CD4-positive, alpha-beta T cell treated with Interleukin-21 for 1 hour (primary cell): ENCODE measurements at places on chromosomes 7 and 10.

DNA sequence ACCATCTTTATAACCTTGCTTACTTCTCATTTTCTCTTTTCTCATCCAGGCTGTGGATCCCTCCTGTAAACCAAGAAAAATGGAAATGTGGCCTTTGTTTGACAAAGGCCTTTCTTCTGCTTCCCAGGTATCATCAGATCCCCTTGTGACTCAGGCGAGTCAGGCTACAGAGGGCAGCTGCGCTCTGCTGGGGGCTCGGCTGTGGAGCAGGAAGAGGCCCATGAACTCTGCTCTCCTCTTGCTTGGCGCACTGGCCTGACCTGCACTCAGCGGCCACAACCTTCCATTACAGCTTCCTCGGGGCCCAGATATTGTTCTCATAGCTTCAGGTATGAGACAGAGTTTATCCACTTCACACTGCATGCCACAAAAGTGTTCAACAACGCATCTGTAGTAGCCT lies 457.6 kb upstream of the COBL start:
- no peak for DNase-seq

DNA sequence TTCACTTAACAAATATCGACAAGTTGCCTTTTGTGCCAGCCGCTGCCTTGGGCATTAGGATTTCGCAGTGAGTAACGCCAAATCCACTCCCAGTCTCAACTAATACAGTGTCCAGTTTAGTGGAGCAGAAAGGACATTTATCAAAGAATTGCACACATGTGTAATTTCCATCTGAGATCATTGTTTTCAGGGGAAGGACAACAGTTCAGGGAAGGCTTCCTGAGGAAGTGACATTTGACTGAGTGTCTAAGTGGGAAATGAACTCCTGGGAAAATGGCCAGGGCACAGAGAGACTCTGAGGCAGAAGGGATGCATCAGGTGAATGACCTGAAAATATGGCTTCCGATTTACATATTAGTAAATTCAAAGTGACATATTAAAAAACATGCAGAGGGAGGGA lies 89.4 kb downstream of the ITGA8 start:
- DNase-seq, result no peak

DNA sequence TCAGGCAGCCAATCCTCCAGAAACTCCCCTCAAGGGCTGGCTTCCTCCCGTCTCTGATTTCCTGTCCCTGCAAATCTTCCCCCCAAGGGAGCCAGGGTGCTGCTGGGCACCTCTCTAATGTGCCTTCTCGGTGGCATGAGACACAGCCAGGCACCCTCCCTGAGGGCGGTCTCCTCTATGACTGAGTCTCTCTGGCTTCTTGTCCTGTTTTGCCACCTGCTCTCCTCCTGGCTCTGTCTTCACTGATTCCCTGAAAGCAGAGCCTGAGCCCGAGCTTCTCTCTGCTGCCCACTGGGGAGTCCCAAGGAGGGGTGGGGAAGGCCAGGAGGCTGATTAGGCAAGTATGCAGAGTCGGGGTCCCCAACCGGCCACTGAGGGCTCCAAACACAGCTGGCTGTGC lies 60.4 kb upstream of the INSIG1 start:
- no peak for DNase-seq

DNA sequence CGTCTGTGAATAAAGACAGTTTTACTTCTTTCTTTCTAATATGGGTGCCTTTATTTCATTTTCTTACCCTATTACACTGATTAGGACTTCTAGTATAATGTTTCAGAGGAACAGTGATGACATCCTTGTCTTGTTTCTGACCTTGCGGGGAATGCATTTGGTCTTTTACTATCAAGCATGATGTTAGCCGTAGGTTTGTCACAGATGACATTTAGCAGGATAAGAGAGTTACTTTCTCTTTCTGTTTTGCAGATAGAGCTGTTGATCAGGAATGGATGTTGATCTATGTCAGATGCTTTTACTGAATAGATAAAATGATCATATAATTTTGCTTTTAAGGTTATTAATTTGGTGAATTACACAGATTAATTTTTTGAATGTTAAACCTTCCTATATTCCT lies 6.6 kb upstream of the IGFBP3 start:
- no peak for DNase-seq

- DNase-seq, result no peak
These were observed 33.9 kb downstream of the MTPN start for GRCh38 chr7:135943134-135943879.

DNA sequence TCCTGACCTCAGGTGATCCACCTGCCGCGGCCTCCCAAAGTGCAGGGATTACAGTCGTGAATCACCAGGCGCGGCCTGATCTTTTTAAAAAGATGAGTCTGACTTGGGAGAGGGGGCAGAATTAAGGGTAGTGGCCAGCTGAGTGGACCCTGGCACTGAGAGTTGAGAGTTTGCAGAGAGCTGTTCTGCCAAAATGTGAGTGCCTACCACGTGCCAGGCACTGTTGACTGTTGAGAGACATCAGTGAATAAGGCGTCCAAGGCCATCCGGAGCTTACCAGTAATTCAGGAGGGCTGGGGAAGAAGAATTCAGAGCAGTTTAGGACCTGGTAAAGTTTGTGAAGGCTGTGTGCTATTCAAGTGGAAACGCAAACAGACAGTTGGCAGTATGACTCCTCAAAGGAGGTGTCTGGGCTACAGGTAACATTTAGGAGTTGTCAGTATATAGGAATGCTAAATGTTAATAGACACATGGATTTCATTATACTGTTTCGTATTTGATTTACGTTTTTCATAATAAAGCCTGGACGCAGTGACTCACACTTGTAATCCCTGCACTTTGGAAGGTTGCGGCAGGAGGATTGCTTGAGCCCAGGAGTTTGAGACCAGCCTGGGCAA lies 1.5 kb downstream of the NIPSNAP2 start:
- no peak for DNase-seq

DNA sequence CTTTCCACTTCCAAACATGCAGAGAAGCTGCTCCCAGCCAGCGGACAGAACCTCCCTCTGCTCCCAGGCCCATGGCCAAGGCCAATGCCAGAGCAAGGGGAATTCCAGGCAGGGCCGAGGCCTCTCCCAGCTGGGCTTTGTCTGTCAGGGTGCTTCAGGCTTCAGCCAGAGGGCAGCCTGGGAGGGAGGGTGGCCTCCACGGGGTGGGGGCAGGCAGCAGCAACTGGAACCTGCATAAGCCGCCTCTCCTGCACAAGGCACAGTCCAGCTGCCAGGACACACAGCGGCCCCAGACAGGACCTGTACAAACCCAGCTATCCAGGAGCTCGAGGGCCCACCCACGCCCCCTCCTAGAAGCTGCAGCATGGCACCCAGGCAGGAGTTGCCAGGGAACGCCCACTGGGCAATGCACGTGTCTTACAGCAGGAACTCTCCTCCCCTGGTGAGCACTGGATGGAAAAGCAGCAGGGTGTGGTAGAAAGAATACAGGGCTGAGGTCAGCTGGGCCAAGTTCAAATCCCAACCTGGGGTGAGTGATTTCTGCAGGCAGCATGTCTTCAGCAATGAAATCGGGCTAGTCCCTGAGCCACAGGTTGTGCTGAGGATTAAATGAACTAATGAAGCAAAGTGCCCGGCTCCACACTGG lies 7.6 kb downstream of the FAM53B start:
- DNase-seq, result no peak

DNA sequence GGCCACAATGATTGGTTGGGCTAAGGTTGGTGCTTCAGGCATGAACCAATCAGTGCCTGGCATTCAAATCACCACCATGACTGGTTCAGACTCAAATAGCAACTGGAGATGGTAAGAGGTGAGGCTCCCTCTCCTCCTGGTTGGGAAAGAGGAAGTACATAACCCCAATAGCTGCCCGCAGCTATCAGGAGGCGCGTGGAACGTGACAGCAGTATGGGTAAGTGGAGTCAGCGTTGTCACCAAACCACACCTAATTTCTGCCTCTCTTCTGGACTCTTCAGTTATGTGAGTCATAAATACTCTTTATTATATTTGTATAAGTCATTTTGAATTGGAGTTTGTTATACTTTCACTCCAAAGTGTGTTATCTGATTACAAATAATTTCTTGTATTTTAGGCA lies 17.9 kb upstream of the ITGA8 start:
- no peak for DNase-seq

DNA sequence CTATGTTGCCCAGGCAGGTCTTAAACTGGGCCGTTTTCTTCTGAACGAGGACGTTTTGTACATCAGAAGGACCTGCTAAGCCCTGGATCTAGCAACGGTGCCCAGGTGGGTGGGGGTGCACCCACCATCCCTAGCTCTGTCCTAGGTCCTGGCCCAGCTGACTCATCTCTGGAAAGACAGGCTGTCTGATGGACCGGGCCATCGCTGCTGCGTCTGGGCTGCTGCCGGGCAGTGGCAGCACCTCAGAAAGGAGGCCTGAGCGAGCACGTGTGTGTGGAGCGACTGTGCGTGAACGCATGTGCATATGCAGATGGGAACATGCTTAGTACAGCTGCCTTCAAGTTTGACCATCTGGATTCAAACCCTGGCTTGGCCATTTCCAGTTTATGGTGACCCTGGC lies 7.3 kb upstream of the ELFN1 start:
- DNase-seq, result no peak

DNA sequence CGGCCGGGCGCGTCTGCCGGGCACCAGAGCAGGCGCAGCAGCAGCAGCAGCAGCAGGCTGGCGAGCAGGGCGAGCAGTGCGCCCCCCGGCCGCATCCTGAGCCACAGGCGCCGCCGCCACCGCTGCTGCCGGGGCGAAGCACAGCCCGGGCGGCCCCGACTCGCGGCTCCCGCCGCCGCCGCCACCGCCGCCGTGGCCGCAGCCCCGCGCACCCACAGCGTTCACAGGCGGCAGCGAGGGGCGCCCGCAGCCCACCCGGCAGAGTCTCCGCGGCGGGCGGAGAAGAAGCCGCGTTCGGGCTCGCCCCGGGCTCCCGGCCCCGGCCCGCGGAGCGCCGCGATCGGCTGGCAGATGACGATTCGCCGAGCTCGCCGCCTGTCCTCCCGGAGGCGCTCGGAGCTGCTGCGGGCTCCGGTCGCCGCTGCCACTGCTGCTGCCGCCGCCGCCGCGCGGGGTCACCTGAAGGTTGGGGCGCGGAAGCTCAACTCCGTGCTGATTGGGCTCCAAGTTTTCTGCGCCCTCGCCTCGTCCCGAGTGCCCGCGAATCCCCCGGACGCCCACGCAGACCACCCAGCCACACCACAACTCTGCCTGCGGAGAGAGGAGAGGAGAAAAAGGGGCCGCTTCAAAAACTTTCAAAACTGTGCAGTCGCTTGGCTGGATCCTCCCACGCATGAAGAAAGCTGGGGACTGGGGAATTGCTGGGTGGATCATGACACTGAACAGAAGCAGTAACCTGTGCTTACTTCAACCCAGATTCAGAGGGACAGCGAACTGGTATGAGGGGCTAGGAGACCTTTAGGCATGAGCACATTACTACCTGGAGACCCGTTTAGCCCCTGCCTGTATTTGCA lies at the start of gene ST8SIA6:
Gene ST8SIA6, minus strand, starts transcription at position 435 of the 854 bp plus-strand sequence. Its CDS starts 340 bp downstream, at position 95.
- peak; percentile 57 for DNase-seq

DNA sequence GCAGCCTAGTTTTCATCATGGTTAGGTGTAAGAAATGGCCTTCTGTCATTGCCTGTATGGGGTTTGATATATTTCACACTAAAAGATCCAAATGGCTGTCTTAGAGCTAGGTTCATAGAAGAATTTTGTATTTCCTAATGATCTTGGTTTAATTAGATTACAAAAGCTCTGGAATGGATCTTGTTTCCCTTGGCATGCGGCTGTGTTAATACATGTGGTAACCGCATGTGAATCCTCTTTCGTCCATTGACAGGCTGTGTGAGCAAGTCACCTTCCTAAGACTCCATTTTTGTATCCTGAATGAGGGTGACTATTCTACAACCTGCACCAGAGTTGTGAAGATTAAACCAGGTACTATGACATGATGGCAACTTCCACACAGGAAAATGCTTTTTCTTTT lies 12.4 kb upstream of the FZD1 start:
- DNase-seq, result no peak

DNA sequence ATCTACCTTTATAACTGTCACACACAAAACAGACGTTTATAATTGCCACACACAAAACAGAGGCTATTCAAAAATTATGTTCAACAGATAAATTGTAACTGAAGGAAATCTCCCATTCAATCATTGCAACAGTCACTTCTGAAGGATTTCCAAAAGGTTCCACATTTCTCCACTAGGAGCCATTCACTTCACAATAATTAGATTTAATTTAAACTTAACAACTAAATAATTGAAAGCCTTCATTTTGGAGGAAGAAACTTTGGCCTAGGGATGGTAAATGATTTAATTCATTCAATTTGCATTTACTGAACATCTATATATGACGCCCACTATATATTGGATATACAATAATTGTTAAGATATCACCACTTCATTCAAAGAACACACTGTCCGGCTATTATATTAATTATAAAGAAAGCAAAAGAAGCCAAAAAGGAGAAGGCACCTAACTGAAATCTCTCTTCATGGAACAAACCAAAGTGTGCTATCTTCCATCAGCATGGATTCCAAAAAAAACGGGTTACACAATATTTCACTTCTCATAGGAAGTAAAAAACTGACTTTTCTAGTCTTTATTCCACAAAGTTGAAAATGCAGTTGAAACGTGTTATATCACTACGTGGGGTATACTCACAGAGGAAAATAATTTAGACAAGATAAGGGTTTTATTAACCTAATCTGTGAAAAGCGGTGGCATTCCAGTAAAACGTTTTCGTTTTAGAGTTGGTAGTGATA lies 1.7 kb downstream of the ATAD1 start:
- DNase-seq, result no peak

- no peak for DNase-seq
These were observed 450.7 kb upstream of the ZMIZ1 start for GRCh38 chr10:78618050-78618449.

GRCh38 chr10:118495499-118495898 lies 99.9 kb downstream of the PRLHR start:
- no peak for DNase-seq

- no peak for DNase-seq
These were observed 34.8 kb downstream of the BNIP3 start for GRCh38 chr10:131946880-131947279.

- DNase-seq, result no peak
These were observed 4.6 kb downstream of the PWWP2B start for GRCh38 chr10:132401401-132402118.

DNA sequence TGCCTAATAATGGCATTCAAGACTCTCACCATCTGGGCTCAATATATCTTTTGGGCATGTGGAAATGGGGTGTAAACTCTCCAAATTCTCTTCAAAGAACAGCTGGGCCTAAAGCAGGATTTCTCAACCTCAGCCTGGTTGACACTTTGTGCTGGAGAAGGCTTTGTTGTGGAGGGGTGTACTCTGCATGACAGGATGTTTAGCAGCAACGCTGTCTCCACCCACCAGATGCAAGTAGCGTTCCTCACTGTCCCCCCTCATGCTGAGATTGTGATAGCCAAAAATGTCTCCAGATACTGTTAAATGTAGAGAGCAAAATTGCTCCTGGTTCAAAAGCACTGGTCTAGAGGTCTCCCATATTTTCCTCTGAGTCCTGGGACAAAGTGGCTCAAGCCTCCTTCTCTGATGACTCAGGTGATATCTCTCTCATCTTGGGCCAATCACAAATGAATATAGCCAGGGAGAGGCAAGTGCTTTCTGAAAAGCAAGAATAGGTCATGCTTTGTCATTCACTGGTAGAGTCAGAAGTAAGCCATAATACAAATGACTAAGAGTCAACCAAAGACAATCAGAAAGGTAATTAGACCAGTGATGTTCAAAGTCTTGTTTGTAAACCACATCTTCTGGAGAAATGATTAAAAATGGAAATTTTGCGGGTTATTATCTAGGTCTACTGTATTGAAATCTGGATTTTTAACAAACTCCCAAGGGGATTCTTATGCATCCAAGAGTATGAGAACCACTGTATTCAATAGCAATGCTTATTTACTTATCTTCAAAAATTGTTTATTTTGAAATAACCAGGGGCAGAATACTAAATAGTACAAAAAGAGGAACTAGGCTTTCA lies 330.8 kb downstream of the PTEN start:
- peak; percentile 62 for DNase-seq

- DNase-seq, result no peak
These were observed 28.0 kb upstream of the CTTNBP2 start for GRCh38 chr7:117901089-117901797.
